WTC11 (cell line): ENCODE measurements at places on chromosomes 6 and 20. TPM values are rescaled to one million over a fixed set of nuclear protein-coding genes. Genes with fewer than 3 reads are reported as not detected.
A peak's percentile ranks its signal among the peaks of the same experiment; 100 is the strongest.

DNA sequence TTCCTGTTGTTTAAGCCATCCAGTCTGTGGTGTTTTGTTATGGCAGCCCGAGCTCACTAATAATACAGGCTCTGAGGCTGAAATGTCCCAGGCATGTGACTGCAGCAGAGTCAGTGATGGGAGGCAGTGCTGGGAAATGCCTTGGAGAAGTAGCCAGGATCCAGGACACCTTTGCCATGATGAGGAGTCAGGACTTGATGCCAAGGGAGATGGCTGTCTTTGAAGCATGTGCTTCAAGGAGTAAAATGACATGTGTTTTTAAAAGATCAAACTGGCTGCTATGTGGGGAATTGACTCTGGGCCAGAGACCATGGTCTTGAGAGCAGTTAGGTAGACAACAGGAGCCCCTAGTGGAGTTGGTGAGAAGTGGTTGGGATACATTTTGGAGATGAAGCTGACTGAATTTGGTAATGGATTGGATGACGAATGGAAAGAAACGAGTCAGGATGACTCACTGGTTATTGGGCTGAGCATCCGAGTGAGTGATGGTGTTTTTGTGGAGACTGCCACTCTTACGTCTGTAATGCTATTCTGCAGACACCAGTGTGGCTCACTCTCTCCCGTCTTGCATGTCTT lies 322.2 kb downstream of the PLCB1 start:
- no peak overlapping the region for H3K4me3 ChIP-seq
- H3K27ac ChIP-seq, result no peak overlapping the region

- no peaks in the 10 kb centered on the region for H3K36me3 ChIP-seq
- peak overlapping the region; percentile 89 for H3K27ac ChIP-seq
- H3K27me3 ChIP-seq, result no peaks in the 10 kb centered on the region
- no peak overlapping the region for H3K4me3 ChIP-seq
- no peak for DNase-seq
Measured at GRCh38 chr6:72559067-72559466, 62.8 kb upstream of the KCNQ5 start.

DNA sequence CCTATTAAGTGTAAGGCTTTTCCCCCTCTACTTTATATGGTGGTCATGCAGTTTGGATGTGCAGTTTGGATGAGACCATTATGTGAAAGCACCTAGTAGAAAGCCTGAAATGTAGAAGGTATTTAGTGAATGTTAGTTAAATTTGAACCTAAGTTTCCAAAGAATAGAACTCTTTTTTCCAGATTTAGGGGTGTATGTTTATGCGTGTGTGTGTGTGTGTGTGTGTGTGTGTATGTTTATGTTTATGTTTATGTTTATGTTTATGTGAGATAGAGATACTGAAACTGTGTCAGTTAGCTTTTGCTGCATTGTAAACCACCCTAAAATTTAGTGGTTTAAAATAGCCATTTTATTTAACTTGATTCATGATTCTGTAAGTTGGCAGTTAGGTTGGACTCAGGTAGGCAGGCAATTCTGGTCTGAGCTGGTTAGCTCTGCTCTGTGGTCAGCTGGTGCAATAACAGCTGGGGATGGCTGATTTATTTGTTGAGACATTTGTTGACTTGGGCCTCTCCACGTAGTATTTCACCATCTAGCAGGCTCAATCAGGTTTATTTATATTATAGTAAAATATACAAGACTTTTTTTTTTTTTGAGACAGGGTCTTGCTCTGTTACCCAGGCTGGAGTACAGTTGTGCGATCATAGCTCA lies 54.0 kb downstream of the STK4 start:
- DNase-seq, result no peak
- H3K36me3 ChIP-seq, result peaks cover 11% of the 10 kb centered on the region

The PDE7B gene
- 0.05 TPM in 1 of 3 replicates, not detected in the others for total RNA-seq

- no peak overlapping the region for H3K4me3 ChIP-seq
- no peak overlapping the region for H3K27ac ChIP-seq
- H3K4me1 ChIP-seq, result no peaks in the 10 kb centered on the region
- H3K36me3 ChIP-seq, result peaks cover 11% of the 10 kb centered on the region
Measured at GRCh38 chr6:49264909-49265308, 198.1 kb downstream of the MMUT start.

The TRIM40 gene
- not detected in 3 replicates for total RNA-seq

- no peak overlapping the region for H3K27ac ChIP-seq
- H3K4me3 ChIP-seq, result no peak overlapping the region
- H3K36me3 ChIP-seq, result no peaks in the 10 kb centered on the region
- H3K4me1 ChIP-seq, result peaks cover 12% of the 10 kb centered on the region
Measured at GRCh38 chr20:2807019-2807418, 6.6 kb upstream of the CPXM1 start.

The OR2J3 gene
- 0.30 TPM in 1 of 3 replicates, not detected in the others for total RNA-seq
